ENCODE measurements at places on chromosomes 5 and 9.

DNA sequence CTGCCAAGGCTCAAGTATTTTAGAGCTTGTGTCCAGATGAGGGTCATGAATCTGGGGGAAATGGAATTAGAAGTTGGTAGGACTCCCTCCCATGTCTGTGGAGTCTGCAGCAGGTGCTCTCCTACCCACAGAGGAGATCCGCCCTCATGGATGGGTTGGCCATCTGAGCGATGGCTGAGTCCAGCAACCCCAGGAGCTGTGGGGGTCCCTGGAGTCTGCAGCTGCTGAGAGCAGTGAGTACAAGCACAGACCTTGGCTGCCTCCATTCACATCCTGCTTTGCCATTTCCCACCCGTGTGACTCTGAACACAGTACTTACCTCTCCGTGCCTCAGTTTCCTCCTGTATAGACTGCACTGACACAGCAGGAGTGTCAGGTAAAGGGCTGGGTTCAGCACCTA, 25.8 kb upstream of the SYNPO start:
- no peak for DNase-seq

DNA sequence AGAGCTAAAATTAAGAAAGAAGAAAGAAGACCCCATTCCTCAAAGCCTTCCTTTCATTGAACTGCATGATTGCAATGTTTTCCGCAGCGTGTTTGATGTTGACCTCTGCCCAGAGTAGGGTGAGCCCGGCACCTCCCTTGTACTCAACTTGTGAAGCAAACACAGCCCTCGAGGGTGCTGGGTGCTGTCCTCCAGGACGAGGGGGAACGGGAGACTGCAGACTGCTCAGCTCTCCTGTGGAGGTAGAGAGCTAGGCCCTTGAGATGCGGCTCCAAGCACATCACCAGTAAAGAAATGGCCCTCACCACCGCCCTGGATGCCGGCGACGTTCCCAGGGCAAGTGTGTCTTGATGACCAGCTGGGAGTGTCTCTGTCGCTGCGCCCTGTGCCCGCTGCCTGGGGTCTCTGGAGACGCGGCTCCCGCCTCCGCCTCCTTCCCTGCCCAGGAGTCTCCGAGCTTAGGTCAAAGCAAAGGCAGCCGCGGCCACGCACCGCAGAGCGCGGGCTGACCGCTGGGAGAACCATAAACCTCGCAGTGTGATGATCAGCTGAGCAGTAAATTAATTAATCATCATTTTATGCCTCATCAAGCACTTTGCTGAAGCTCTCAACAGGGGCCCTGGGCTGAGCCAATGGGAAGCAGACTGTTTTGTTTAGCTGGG, 108.7 kb downstream of the IRX2 start:
- DNase-seq, result no peak

DNA sequence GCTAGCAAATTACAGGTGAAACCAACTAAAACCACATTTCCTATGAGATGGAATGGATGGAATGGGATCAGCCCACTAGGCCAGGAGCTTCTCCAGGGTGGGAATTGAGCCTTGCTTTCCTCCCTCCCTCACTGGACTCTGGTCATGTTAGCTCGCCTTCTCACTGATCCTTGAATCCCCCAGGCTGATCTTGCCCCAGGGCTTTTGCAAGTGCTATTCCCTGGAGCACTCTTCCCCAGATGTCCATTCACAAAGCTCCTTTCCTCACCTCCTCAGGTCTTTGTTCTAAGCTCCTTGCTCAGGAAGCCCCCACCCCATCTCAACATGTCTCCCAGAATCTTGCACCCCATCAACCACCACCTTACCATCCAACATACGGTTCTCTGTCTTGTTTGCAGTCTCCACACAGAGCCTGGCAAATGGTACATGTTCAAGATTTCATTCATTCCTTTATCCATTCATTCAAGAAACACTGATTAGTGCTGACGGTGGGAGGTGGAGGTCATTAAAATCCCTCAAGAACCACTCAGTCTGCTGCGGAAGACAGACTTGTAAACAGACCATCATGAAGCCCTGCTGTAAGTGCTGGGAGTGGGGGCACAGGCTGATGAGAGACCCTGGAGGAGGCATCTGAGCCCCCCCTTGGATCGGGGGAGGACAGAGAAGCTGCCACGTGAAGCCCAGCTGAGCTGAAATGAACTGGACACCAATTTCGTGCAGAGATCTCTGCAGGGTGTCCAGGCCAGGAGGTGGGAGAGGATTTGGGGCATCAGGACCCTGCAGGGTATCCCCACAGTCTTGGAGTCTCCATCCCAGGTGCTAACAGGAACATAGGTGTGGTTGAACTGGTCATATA, 141.7 kb downstream of the BARX1 start:
- DNase-seq, result no peak

DNA sequence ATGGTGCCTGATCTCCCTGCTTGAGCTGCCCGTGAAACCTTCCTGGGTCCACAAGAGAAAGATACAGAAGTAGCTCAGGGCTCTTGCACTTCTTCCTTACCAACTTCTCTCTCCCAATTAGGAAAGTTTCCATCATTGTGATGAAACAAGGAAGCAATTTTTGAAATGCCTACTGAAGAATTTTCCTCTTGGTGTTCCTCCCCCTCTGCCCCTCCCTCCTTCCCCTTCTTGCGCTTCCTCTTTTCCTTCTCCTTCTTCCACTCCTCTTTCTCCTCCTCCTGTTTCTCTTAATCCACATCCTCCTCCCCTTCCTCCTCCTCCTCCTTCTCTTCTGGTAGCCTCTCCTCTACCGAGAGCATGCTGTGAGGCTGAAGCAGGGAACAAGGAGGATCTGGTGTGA, 36.3 kb upstream of the OTULINL start:
- DNase-seq, result no peak

GRCh38 chr5:15837551-15838289, 337.7 kb downstream of the FBXL7 start:
- no peak for DNase-seq

- peak; percentile 1 for DNase-seq
Observed at GRCh38 chr5:18465833-18466681, 831.8 kb downstream of the TAF11L14 start.

GRCh38 chr5:159051421-159052282, 48.1 kb downstream of the EBF1 start:
- DNase-seq, result no peak

DNA sequence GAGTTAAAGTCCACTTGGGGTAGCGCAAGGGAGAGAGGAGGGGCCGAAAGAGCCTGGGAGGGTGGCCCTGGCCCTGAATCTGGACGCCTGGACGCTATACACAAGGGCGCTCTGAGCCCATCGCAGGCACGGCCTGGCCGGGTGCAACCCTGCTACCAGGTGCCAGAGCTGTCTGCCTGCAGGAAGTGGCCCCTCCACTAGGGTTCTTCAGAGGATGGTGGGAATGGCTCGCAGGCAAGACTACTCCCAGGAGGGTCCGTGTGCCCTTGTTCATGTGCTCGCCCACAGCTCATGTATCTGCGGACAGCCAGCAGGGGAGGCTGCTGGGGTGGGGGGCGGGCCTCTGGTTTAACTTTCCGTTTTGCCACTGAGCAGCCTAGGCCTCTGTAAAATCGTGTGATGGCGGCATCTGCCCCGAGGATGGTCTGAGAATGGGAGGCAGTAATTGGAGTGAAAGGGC, 1.4 kb upstream of the NKD2 start:
- no peak for DNase-seq

- no peak for DNase-seq
Observed at GRCh38 chr9:22169727-22170503, 160.8 kb upstream of the CDKN2B start.

- peak; percentile 72 for DNase-seq
Observed at GRCh38 chr9:134325813-134326723, at the start of gene RXRA. RXRA (plus strand) TSS chr9:134326455; CDS start chr9:134326632, 177 bp downstream.

DNA sequence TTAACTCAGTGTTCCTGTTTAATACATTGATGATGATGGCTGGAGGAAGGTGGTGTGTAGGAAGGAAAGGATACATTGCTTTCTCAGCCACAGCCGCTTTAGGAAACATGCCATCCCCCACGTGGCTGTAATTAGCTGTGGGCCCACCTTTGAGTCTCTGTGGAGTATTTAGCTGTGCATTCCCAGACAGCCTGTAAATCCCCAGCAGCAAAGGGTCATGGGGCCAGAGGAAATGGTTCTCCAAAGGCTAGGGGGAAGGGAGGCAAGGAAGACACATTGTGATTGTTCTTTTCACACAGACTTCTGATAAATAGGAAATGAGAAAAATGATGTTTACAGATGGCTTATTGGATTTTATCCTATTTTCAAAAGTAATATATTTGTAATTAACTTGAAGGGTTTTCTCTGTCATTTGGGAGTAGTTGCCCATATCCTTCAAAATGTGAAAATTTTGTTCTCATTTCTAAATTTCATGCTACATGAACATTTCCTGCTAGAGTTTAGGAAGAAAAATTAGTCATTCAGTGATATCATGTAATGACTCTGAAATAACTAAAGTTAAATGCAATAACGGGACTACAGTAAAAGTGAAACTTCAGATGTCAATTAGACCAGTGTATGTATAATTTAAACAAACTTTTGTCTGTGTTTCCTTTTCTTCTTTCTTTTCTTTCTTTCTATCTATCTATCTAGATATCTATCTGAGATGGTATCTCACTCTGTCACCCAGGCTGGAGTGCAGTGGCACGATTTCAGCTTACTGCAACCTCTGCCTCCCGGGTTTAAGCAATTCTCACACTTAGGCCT, 24.3 kb upstream of the F2R start:
- DNase-seq, result no peak

DNA sequence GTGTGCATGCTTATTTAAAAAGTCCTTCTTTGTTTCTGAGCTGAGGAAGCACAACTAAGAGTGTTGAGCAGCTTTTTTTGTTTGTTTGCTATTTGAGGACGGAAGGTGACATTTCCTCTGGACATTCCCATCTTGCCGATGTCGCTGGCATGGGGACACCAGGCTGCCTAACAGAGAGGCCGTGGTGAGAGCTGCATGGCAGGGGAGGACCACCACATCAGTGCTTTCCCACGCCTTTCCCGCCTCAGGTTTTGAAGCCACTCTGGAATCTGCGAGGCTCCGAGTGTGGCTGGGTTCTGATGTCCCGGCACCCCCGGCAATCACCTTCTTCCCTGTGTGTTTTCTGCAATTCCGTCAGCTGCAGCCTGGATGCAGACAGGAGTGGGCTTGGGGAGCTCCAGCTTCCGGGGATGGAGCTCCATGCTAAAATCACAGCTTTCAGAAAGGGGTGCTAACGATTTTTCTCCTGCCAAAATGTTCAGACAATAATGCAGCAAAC, 259.8 kb upstream of the IRX4 start:
- no peak for DNase-seq

DNA sequence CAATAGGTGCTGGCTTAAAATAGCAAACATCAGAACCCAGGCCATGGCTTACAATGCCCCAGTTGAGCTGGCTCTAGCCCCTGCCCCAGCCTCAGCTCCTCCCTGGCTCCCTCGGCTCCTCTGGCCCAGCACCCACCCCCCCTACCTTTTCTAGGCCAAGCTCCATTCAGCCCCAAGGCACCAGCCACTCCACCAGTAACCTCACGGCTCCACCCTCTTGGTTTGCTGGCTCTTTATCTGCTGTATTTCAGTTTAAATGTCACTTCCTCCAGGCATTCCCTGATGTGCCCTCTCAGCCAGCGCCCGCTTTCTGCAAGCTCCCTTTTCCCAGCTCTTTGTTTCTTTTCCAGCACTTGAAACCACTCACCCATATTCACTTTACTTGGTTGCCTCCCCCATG, 10.6 kb downstream of the C1QTNF2 start:
- no peak for DNase-seq

- DNase-seq, result no peak
Observed at GRCh38 chr5:116453988-116454411, 120.6 kb downstream of the SEMA6A start.

DNA sequence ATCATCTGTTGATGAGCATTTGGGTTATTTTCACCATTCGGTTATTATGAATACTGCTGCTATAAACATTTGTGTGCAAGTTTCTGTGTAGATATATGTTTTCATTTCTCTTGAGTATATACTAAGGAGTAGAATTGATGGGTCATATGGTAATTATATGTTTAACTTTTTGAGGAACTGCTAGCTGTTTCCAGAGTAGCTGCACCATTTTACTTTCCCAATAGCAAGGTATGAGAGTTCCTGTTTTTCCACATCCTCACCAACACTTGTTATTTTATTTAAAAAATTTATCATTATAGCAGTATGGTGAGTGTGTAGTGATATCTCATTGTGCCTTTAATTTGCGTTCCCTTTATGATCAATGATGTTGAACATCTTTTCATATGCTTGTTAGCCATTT, 29.2 kb downstream of the CD14 start:
- no peak for DNase-seq

DNA sequence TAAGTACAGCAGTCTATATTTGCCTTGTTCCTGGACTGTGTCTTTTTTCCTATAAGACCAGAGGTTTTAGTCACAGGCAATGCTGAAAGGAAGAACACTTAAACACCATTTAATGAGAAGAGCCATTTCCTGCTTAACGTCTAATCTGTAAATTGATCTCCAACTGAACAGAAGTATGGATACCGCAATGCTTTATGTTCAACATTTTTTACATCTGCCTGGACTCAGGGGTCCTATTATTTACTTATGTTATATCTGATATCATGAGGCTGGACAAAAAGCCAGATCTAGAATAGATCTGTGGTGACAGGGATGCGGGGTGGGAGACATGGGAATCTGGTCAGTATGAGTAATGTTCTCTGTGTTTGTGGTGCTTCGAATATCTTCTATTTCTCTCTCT, 334.6 kb upstream of the MPDZ start:
- DNase-seq, result no peak
